CD4-positive, alpha-beta T cell treated with Interleukin-21 for 1 hour (primary cell): ENCODE measurements at places on chromosomes 6 and 20.

DNA sequence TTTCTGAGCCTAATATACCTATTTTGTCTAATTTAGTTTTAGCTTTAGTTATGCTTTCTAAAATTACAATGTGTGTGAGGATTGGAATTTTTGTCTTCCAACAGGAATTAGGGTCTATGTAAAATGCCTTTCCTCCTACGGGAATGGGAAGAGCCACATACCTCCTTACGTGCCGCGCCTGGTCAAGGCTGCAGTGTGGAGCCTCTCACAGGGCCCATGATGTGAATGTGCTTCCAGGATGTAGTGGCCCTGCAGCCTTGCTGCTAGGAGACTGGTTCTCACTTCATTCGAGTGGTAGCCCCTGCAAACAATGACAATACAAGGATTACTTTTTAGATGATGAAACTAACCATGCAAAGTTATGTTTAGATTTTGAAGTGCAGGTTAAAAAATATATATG lies 110.2 kb downstream of the SOBP start:
- DNase-seq, result no peak

GRCh38 chr20:5612581-5613301 lies 137.5 kb upstream of the SHLD1 start:
- no peak for DNase-seq

DNA sequence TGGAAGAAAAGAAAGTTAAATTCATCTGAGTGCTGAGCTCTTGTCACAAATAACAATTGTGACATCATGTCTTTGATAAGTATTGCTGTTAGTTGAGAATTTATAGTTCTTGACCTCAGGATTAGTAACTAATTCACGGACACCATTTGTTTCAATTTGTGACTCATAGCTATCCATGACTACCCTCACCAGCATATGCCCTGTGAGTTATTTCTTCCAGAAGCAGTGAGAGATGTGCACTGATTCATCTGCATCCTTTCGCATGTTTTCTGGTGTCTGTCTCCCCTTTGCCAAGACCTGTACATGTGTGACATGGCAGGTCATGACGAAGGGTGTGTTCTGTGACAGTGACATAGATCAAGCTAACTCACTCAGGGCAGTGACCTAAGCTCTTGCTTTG lies 86.9 kb downstream of the SOBP start:
- no peak for DNase-seq

GRCh38 chr6:85867595-85867994 lies 224.9 kb upstream of the SYNCRIP start:
- DNase-seq, result no peak

DNA sequence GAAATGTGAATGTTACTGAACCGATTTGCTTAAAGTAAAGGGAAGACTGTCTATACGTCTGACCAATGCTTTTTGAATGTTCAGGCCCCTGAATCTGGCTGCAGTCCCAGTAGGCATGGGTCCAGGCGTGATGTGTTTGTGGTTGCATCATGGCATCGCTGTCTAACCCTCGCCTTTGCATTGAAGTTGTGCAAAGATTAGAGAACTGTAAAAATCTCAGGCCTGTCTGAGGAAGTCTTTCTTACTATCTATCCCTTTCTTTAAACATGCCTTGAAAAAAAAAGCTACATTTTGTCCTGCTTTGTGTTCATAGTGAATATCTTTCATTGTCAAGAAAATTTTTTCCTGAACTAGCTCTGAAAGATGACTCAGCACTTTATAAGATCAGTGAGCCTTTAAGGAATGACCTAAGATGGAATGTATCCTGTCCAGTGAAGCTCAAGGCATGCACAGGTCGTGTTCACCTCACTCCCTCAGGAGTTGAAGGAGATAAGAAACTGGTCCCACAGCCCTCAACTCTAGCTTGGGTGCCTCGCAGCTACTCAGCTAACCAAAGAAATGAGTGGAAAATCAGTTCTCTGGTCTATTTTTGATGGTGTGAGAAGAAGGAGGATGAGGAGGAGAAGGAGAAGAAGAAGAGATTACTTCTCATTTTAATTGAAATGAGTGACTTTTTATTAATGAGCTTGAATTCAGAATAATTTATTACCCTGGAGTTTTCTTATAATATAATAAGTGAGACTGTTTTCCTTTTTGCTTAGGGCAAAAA lies 48.6 kb downstream of the TPD52L1 start:
- no peak for DNase-seq

- DNase-seq, result no peak
These were observed 72.3 kb upstream of the CD2AP start for GRCh38 chr6:47405273-47405672.

DNA sequence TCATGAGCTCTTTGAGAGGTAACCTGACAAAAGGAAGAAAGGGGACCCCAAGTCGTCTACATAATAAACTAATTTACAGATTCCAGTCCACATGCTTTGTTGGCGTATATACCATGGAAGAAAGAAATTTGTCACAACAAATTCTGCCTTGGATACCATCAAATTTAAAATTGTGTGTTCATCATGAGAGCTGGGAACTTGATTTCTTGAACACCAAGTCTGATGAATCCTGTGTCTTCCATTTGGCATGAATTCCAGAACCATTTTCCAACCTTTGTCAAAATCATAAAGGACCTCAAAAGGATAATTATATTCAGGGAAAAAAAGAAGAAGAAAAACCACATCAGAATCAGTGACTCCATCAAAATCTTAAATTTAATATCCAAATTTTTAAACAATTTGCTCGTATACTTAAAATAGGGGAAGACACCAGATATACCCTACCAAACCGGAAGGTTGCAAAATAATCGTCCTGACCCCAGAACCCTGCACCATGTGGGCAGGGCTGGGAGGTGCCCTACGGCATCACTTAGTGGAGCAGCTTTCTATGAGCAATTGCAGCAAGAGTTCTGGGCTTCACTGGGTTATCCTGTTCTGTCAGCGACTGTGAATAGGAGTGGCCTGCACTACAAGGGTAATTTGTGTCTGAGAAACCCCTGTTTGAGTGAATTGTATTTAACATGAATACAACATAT lies 74.1 kb upstream of the INSM1 start:
- DNase-seq, result no peak

- DNase-seq, result peak; percentile 15
These were observed 32.9 kb upstream of the LGSN start for GRCh38 chr6:63352544-63353285.

- peak; percentile 71 for DNase-seq
These were observed 1.0 kb upstream of the HFE start for GRCh38 chr6:26086211-26086610.

GRCh38 chr6:168825226-168826077 lies 384.5 kb downstream of the SMOC2 start:
- DNase-seq, result no peak

DNA sequence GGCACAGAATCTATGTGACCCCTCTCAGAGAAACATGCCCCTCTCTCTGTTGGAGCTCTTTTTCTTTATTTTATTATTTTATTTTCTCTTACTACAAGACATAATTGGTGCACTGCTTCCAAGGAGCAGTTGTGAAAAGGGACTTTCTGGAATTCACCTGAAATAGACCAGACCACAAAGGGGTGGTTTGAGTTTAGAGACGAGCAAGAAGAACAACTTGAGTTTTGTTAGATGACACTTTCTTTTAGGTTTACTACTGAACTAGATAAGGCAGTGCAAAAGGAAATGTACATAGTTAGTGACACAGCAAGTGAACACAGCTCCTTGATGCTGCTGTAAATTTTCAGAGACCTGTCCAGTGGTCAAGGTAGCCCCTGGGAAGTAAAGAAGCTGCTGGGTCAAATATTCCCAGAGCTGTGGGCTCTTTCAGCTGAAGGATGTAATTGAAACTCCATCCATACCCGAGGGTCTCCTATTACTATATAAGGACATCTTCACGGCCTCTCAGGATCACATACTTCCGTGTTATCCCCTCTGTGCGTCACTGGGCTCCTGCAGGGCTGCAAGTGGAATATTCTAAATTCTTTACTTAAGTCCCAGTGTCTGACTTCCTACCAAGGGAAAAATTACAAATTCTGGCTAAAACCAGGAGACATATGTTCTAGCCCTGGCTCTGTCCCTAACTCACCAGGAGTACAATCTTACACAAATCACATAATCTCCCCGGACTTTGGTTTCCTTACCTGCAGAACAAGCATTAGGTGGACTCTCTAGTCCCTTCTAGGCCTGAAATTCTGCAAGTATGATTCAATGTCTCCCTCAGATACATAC lies 69.1 kb upstream of the ADTRP start:
- DNase-seq, result no peak

DNA sequence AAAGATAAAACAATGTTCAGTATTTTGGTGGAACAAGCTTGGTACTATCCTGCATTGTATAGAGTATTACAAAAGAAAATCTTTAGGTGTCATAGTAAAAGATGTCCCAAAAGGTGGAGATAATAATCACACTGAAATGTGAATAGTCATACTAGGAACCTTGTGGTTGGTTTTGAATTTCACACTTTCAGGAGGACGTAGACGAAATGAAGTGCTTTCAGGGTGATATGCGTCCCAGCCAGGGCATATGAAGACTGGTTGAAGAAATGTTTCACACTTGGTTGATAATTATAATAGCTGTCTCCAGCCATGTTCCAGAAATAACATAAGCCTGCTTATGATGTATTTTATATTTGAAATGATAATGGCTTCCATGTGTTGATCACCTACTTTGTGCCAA lies 60.4 kb downstream of the SCAND1 start:
- no peak for DNase-seq

GRCh38 chr6:109052018-109052651 lies 42.5 kb downstream of the SESN1 start:
- DNase-seq, result no peak

GRCh38 chr6:156779206-156780094 lies 2.3 kb downstream of the ARID1B start:
- peak; percentile 42 for DNase-seq

DNA sequence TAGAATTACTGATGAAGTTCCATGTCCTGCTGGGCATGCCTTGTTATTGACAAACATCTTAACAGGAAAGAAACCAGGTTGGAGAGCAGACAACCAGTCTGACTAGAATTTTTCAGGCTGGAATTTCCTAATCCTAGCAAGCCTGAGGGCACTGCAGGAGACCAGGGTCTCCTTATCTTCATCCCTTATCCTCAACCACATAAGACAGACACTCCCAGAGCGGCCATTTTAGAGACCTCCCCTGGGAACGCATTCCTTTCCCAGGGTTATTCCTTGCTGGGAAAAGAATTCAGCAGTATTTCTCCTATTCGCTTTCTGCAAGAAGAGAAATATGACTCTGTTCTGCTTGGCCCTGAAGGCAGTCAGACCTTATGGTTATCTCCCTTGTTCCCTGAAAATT lies 803.7 kb downstream of the GRIK2 start:
- no peak for DNase-seq

- DNase-seq, result no peak
These were observed 29.3 kb downstream of the SNPH start for GRCh38 chr20:1295276-1295930.
